Activated naive CD4-positive, alpha-beta T cell (primary cell): ENCODE measurements at places on chromosomes 7 and 10.

DNA sequence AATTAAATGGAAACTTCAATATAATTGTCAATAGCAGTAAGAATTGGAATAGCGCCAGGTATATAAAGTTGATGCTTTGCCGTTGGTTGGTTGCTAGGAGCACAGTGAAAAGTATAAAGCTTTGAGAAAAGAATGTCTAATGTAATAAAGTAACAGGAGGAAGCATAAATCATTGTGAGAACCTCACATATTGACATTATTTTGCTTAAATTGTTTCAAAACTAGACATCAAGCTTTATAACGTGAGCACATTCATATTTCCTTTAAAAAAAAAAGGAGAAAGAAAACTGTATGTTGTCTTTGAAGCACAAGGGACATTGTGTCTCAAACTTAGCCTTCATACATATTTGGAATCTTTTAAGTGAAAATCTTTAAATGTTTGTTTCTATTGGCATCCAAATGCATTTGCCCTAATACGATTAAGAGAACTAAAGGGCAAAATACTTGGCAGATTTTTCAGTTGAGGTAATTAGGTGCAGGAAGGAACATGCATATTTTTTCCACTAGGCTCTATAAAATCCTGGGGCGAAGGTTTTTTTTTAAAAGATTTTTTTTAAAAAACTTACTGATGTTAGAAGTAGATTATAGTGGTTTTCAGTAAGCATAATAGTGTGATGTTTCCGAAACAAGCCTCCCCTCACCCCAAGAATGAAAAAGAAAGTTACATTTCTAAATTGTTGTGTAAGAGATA lies 92.4 kb downstream of the ARID5B start:
- DNase-seq = no peak

DNA sequence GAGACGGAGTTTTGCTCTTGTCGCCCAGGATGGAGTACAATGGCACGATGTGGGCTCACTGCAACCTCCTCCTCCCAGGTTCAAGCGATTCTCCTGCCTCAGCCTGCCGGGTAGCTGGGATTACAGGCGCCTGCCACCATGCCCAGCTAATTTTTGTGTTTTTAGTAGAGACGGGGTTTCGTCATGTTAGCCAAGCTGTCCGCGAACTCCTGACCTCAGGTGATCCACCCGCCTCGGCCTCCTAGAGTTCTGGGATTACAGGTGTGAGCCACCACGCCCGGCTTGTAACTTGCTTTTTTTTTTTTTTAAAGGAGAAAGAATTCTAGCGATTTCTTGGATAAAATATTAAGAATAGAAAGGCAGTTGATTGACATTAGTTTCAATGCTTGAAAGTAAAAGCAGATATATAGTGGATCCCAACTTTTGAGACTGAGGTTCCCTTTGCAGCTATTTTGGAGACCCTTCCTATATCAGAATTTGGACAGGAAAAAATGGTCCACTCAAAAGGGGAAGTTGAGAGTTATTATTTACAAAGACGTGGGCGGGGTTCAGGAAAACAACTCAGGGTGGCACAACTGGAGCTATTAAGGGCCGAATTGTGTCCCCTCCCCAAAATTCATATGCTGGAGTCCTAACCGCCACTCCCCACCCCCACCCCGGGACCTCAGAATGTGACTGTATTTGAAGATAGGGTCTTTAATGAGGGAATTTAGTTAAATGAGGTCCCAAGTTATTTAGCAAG lies 1.3 kb upstream of the ERCC6 start:
- DNase-seq = no peak

- no peak for DNase-seq
These were observed 106.8 kb downstream of the APBB1IP start for GRCh38 chr10:26544932-26545331.

DNA sequence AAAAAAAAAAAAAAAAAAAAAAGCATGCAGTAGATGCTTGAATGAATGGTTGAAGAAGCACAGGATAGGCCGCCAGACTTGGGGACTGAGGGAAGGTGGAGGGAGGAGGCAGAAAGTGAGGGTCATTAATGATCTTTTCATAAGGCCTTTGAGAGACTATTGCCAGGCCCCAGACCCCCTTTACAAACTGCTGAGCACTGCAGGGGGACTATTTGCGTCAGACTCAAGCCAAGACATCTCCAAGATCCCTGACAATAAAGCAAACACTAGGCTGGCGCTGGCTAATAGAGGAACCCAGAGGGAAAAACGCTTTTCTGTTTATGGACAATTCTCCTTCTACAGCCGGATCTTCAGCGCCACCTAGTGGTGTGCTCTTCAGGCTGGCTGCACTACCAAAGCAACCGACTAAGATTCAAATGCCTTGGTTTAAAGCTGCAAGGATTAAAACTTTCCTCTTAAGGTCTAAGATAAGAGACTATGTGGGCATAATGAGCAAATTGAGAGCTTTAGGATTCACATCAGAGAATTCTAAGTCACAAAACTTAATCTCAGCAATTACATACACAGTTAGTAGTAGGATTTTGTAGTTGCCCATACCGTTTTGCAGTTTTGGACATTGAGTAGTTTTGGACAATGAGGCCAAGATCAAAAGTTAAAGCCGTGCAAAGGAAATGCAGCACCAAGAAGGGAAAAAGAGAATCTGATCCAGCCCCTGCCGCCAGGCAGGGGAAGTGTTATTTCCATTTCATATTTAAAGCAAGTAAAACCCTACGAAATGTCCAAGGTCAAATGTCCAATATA lies 17.9 kb upstream of the AGK start:
- DNase-seq = peak; percentile 5

DNA sequence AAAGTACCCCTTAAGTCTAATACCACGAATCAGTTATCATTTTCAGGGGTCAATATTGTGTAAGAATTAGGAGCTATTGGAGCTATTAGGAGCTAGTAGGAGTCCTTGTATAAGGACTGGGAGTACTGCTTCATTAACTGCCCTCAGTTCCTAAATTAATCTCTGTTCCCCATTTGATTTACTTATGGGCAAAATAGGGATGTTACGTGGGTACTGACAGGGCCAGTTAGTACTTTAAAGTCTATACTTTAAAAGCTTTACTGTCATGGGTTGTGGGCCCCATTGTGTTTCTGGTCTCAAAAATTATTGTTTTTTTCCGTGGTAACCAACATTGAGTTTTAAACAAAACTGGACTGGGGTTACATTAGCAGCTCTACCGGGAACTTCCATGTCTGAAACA lies 60.3 kb downstream of the PRKAR2B start:
- no peak for DNase-seq

DNA sequence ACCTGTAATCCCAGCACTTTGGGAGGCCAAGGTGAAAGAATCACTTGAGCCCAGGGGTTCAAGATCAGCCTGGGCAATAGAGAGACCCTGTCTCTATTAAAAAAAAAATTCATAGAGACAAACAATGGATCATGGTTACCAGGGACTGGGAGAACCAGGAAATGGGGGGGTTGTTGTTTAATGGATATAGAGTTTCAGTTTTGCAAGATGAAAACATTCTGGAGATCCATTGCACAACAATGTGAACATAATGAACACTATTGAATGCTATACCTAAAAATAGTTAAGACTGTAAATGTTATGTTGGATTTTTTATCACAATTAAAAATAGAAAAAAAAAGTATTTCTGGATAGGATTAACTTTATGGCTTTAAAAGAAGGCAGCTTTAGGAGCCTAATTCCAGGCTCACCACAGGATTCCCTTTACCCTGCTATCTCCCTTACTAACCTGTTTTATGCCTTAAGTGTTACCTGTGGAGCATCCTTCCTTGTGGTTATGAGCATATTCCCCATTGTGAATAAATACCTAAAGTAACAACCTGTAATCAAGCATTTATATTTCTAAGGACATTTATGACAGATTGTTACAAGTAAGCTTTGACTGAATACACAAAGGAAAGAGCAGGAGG lies 45.1 kb upstream of the SGCE start:
- DNase-seq = no peak

GRCh38 chr7:44372560-44373417 lies 47.4 kb upstream of the CAMK2B start:
- DNase-seq = no peak

- no peak for DNase-seq
These were observed 58.5 kb downstream of the LARP4B start for GRCh38 chr10:873020-873419.

- DNase-seq = peak; percentile 16
These were observed 115.5 kb upstream of the CREB5 start for GRCh38 chr7:28296571-28297483.

DNA sequence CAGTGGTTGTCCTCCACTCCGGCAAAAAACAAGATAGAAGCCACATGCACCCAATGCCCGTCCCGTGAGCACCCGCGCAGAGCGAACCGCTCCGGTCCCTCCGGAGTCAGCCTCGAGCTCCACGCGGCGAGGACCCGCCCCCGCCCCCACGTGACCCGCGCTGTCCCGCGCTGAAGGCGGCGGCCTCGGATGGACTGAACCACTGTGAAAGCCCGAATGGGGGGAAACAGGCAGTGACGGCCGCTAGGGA lies 766 bp upstream of the EIF3B start:
- DNase-seq = peak; percentile 79

GRCh38 chr10:27525819-27526218 lies 21.7 kb downstream of the RAB18 start:
- no peak for DNase-seq

DNA sequence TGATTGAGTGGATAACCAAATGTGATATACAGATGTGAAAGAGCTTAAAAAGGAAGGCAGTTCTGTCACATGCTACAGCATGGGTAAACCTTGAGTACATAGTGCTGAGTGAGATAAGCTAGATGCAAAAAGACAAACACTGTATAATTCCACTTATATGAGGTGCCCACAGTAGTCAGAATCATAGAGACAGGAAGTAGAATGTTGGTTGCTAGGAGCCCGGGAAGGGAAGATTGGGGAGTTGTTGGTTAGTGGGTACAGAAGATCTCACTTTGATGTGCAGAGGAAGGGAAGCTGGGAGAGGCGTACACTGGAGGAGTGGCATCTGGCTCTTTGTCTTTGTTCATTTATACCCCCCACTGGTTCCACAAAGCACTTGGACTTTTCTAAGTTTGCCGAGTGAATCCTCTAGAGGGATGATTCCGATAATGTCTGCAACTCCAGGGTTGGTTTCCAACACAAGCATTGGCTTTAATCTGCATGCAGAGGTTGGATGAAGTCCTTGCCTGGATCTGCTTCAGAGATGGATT lies 39.5 kb downstream of the TSPAN14 start:
- no peak for DNase-seq

DNA sequence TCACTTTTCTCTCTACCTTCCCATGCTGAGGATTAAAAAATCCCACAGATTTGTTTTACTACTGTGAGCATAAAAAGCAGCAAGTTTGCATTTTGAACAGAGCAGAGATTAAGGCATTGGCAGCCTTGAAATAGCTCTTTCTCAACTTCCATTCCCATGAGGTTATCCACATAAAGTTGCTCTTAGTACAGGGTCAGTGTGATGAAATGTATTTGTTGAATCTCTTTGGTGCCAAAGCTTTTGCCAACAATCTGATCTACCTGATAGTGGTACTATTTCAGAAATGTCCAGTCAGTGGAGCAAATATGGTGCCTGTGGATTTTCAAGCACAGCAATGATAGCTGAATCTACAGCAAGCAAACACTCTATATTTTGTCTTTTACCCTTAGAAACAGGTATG lies 254.8 kb downstream of the INHBA start:
- DNase-seq = no peak

GRCh38 chr10:25047591-25048301 lies 31.3 kb downstream of the THNSL1 start:
- no peak for DNase-seq

GRCh38 chr10:114593240-114593792 lies 64.8 kb downstream of the ABLIM1 start:
- DNase-seq = no peak

- no peak for DNase-seq
These were observed 1049.7 kb downstream of the NRG3 start for GRCh38 chr10:82924711-82925110.

GRCh38 chr7:4638781-4639575 lies 43.1 kb upstream of the FOXK1 start:
- no peak for DNase-seq

DNA sequence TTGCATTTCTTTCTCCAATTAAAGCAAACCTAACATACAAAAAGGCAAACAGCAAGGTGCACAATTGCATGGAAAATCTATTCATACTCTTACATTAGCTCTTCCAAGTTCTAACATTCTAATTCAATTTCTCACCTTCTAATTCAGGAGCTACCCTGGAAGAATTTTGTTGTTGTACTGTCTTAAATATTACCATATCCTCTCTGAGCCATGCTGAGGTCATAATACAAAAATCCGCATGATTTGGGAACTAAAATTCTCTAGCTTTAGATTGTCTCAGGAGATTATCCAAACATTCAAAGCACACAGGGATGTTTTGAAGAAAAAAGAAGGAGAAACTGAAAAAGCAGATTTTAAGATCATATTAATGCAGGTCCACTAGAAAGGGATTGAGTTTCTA lies 229.9 kb downstream of the KIAA1217 start:
- DNase-seq = no peak

DNA sequence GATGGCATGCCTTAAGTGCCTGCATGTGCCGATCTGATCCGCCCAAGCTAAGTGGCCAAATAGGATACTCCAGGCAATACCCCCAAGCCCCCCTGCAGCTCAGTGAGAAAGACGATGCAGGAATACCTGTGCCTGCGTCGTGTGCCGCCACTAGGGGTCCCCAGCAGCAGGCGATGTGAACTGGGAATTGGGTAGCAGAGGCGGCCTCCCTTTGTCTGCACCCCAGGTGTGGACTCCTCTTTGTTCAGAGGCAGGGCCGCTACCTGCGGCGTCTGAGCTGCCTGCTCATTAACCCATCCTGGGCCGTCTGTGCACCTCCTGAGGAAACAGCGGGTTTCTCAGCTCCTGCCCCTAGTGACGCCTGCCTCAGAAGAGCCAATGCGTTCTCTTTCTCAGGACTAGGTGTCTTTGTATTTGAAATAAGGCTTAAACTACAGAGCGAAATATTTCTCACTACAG lies 4.8 kb upstream of the CHN2 start:
- peak; percentile 33 for DNase-seq
